ENCODE measurements at places on chromosomes 5 and 9.

DNA sequence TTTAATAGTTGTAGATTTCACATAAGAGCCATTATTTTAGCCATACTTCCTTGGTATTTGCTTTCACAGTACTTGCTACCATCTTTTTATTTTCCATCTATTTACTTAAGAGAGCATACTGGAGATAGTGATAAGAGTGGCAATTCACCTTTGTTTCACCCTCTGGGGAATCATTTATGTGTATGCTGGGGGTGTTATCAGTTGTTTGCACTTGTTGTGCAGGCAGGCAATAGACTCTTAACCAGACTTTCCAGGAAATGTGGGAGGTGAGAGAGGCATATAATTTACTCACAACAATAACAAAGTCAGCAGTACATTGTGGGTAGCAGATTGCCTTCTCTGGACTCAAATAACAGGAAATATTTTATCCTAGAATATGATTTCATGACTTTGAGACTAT is 1018.3 kb downstream of the CDH12 start:
- DNase-seq, result no peak

DNA sequence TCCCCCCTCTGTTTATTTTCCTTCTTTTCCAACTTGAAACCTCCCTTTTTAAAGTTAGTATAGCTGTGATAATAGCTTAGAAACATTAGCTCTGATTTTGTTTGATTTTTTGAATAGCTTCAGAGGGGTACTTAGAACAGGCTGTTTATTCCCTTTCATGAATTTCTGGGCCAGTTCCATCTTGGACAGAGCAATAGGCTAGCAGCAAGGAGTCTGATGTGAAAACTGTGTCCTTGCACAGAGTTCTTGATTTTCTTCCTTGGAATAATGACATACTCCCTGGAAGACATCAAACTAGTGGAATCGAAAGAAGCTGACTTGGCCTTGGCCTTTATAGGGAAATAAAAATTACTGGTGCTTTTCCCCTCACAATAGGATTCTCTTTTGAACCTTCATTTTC is 32.9 kb downstream of the NTRK2 start:
- no peak for DNase-seq

GRCh38 chr5:54785729-54786591 is 199.4 kb downstream of the ESM1 start:
- DNase-seq, result no peak

GRCh38 chr9:117697046-117697445 is 7.2 kb upstream of the TLR4 start:
- no peak for DNase-seq

GRCh38 chr9:71814815-71815214 is 46.5 kb upstream of the CEMIP2 start:
- no peak for DNase-seq

Data from NCI-H1417 treated with DMSO at 0.1 percent for 48 hours (cell line).